ENCODE measurements at places on chromosomes 4 and X. TPM values are rescaled to one million over a fixed set of nuclear protein-coding genes. Genes with fewer than 3 reads are reported as not detected.

DNA sequence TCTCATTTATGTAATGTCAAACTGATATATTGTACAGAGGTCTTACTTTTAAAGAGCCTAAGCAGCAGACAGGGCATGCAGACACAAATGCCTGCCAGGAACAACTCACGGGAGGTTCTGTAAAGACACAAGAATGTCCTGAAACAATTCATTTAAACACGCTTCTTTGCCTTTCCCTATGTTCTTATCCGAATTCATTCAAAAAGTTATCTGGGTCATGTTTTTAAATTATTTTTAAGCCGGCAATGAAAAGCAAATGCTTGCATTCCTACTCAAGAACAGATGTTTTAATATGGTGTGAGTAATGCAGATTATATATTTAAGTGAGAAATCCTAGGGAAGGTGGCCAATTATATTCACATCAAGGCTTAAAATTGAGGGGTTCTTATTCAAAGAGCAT is 192.6 kb downstream of the PDGFC start:
- H3K4me3 ChIP-seq: no peak overlapping the region
- peaks cover 8% of the 10 kb centered on the region for H3K4me1 ChIP-seq
- peak overlapping the region; percentile 53 for H3K27ac ChIP-seq
- no peaks in the 10 kb centered on the region for H3K27me3 ChIP-seq
- H3K36me3 ChIP-seq: no peaks in the 10 kb centered on the region

GRCh38 chr4:111605111-111605510 is 540.1 kb upstream of the FAM241A start:
- no peaks in the 10 kb centered on the region for H3K4me1 ChIP-seq
- H3K4me3 ChIP-seq: no peak overlapping the region

- H3K4me3 ChIP-seq: no peak overlapping the region
- no peaks in the 10 kb centered on the region for H3K4me1 ChIP-seq
- H3K36me3 ChIP-seq: no peaks in the 10 kb centered on the region
- no peak for DNase-seq
Measured at GRCh38 chr4:77093401-77093800, 17.6 kb upstream of the CCNI start.

DNA sequence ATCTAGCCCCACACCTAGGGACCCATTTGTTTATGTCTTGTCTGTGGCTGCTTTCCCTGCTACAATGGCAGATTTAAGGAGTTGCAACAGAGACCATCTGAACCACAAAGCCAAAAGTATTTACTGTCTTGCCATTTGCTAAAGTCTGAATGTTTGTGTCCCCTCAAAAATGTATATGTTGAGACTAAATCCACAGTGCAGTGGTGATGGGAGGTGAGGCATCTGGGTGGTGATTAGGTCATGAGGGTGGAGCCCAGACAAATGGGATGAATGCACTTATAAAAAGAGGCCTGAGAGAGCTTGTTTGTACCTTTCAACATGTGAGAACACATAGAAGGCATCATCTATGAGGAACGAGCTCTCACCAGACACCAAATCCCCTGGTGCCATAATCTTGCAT is 137.3 kb downstream of the TMEM144 start:
- no peak overlapping the region for H3K4me3 ChIP-seq
- no peak overlapping the region for H3K27ac ChIP-seq
- no peaks in the 10 kb centered on the region for H3K36me3 ChIP-seq

GRCh38 chr4:150515135-150515534 is 66.8 kb upstream of the MAB21L2 start:
- no peak overlapping the region for H3K27ac ChIP-seq
- no peak for DNase-seq
- H3K4me1 ChIP-seq: no peaks in the 10 kb centered on the region
- H3K36me3 ChIP-seq: no peaks in the 10 kb centered on the region
- no peaks in the 10 kb centered on the region for H3K27me3 ChIP-seq

GRCh38 chr4:304969-305680 is at the start of gene ZNF732:
TSS of gene ZNF732 (minus strand) at chr4:305474. CDS start at chr4:305310, 164 bp downstream.
- peak within 1 kb of the TSS; percentile 31 for H3K4me3 ChIP-seq
- no peaks in the 10 kb centered on the region for H3K4me1 ChIP-seq
- no peak within 1 kb of the TSS for H3K27ac ChIP-seq
- DNase-seq: peak; percentile 23

DNA sequence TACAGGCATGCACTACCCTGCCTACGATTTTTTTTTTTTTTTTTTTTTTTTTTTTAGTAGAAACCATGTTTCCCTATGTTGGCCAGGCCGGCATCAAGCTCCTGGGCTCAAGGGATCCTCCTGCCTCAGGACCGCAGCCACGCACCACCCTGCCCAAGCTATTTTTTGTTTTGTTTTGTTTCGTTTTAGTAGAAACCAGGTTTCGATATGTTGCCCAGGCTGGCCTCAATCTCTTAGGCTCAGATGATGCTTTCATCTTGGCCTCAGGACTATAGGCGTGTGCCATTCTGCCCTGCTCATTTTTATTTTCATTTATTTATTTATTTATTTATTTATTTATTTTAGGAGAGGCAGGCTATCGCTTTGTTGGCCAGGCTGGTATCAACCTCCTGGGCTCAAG is 1.2 kb upstream of the SSX3 start:
- no peaks in the 10 kb centered on the region for H3K4me1 ChIP-seq
- no peaks in the 10 kb centered on the region for H3K36me3 ChIP-seq
- no peak for DNase-seq
- H3K27me3 ChIP-seq: no peaks in the 10 kb centered on the region
- no peak overlapping the region for H3K27ac ChIP-seq

DNA sequence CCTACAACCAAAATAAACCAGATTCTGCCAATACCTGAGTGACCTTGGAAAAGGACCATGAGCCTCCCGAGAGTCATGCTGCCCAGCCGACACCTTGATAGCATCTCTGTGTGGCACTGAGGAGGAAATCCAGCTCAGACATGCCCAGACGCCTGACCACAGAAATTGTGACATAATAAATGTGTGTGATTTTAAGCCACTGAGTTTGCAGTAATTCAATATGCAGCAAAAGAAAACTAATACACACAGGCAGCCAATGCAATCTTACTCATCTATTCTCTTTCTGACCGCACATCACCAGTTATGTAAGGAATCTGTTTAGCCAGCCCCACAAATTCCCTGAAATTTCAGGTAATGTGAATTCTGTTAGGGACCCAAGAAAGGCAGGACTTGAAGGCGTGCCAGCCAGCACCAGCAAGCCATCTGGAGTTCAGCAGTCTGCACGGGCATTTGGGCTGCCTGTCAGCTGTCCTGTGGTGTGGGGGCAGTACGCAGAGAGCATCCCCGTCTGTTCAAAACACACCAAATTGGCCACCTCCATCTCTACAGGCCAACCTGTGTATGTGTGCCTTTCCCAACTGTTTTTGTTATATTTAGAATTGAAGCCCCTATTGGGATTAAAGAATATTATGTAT is 176.4 kb downstream of the NLGN4X start:
- H3K27ac ChIP-seq: no peak overlapping the region
- DNase-seq: no peak
- no peak overlapping the region for H3K4me3 ChIP-seq

DNA sequence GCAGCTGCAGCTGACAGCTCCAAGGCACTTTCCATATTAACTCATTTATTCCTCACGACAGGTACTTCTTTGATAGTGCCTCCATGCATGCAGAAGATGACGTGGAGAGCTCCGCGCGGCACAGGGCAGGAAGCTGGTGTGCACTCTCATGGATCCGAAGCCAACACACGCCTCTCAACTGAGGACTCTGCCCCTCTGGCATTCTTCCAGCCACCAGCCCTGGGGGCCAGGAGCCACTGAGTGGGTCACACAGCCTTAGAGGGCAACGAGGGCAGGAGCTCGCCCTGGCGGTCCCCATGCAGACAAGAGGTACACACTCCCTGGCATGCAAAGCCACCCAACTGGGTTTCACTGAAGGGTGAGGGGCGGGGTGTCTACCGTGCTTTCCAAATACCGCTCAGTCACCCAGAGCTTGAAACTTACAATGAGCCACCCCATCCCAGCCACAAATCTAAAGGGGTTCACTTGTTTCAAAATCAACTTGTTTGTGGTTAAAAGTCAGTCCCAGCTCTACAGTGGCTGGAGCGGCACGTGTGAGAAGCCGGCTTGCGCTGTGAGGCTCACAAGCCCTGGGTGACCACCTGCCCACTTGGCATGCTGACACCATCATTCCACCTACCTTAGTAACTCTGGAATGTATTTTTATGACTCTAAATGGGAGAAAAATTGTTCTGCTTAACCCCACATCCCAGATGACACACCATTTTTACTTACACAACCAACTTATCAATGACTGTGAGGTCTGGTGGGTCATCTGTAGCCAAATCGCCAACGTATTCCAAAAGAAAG is 16.2 kb downstream of the NOP14 start:
- no peak overlapping the region for H3K27ac ChIP-seq
- H3K27me3 ChIP-seq: no peaks in the 10 kb centered on the region
- no peak for DNase-seq
- no peaks in the 10 kb centered on the region for H3K4me1 ChIP-seq
- no peaks in the 10 kb centered on the region for H3K36me3 ChIP-seq

- no peaks in the 10 kb centered on the region for H3K4me1 ChIP-seq
- no peak overlapping the region for H3K27ac ChIP-seq
- H3K36me3 ChIP-seq: no peaks in the 10 kb centered on the region
- DNase-seq: no peak
Measured at GRCh38 chr4:153919667-153920066, 130.8 kb upstream of the SFRP2 start.

The AWAT2 gene
- not detected for total RNA-seq

The PNMA3 gene
- total RNA-seq: not detected

The UGT2B15 gene
- total RNA-seq: not detected
